ENCODE measurements at places on chromosomes 7 and 10.

GRCh38 chr7:150756858-150757257, 19.6 kb downstream of the GIMAP5 start:
- DNase-seq: no peak

GRCh38 chr10:73926152-73926764, 15.3 kb downstream of the PLAU start:
- DNase-seq: no peak

DNA sequence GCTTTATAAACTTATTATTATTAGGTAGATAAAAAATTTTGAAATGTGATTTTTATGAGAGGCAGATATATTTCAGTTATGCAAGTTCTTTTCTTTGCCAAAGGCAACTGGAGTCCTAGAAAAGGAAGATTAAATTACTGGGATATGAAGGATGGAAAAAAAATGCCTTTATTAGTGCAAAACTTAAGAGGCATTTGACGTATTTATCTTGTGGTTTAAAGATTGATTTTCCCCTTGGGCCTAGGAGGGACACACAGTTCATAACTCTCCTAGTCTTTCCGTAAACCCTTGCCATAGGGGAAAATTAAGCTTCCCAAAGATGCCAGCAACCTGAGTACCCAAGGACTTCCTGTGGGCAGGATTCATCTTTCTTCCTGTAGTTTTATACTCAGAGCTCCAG, 3.1 kb upstream of the STEAP4 start:
- no peak for DNase-seq

DNA sequence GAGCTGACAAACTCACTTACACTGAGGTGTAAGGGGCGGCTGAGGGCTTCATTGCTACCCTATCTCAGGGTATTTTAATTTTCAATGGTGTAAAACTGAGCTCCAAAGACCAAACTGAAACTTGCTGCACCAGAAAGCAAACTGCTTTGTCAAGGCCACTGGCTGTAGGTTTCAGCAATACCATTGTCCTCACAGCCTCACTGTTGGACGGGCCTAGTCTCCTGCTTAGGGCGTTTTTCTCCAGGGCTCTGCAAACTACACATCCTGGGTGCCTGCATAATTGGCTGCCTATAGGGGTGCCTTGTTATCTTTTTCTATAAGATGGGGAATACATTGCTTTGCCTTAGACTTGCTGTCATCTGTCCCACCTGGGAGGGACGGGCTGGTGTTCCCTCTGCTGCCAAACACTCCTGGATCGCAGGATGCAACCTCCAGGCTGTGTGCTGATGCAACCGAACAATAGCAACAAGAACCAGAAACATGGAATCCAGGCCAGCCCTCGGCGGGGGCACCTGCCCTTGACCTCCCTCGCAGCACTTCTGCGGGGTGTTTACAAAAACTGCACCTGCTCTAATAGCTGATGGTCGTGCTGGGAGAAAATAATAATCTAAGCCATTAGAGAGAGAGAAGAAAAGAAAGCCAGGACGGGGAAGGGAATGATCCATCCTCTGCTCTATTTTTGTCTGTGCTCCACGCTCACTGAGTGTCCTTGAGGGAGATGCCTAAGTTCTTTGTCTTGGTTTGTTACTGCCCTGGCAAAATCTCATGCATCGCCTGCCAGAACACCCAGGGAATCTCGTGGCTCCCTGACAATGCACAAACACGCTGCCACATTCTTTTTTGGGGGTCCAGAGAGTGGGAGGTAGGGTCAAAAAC, 104.5 kb downstream of the GALNT17 start:
- no peak for DNase-seq

GRCh38 chr10:52645187-52645758, 127.3 kb downstream of the MBL2 start:
- no peak for DNase-seq

- DNase-seq: no peak
Measured at GRCh38 chr10:98370831-98371820, 43.9 kb downstream of the PYROXD2 start.

GRCh38 chr10:104138131-104138530, 16.2 kb downstream of the SFR1 start:
- no peak for DNase-seq

DNA sequence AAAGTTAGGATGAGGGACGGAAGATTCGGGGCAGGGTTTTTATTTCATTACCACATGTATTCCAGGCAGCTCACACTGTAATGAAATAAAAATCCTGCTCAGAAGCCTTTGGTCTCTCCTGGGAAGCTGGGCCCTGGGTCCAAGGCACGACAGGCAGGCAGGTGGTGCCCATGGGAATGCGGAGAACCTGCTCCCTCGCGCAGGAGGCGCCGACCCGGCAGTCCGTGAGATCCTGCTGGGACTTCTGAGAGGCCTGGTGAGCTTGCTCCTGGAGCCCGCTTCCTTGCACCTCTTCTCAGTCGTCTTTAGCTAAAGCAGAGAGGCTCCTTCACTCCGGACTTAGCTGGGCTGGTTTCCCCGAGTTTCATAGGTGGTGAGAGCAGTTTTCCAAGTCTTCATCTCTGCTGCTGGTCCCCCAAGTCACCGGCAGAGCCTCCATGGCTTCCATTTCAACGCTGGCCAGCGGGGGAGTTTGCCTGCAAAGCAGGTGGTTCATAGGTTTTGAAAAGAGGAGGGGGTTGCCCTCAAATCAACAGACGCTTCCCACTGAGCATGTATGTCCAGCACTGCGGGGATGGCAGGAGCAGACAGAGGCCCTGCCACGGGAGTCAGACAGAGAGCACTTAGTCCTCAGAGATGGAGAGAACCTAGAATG, 24.5 kb downstream of the IL15RA start:
- DNase-seq: no peak

- DNase-seq: no peak
Measured at GRCh38 chr10:125368146-125368545, 207.8 kb upstream of the CTBP2 start.

- DNase-seq: no peak
Measured at GRCh38 chr7:13524076-13524475, 465.4 kb downstream of the ETV1 start.

DNA sequence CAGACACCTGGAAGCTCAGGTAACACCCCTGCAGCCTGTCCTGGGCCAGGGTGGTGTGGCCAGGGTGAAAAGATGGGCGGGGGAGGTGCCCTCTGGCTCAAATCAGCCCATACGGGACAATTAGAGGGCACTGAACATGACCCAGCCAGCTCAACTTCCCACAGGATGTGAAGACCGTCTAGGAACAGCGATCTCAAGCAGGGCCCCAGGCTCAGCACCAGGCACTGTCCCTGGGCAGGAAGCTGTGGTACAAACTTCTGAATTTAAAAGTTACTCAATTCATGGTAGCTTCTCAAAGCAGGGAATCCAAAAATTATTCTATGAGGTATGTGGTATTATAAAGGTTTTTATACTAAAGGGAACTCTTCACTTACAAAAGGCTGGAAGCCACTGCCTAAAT, 5.1 kb upstream of the GRB10 start:
- DNase-seq: no peak

DNA sequence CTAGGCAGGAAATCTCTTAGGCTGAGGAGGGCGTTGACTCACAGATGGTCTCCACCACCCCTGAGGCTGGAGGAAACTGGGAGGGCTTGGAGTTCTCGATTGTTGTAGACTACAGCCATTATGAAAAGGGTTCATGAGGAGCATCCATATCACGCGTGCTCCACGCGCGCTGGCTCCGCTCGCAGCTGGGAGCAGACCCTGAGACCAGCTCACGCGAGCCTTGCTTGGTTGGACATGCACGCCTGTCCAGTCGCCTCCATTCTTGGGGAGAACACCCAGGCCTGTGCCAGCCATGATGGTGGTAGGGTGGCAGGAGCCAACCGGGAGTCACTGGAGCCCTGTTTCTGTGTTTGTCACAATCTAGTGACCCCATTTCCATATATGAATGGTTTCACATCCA, 139.1 kb downstream of the TCERG1L start:
- no peak for DNase-seq

- peak; percentile 72 for DNase-seq
Measured at GRCh38 chr10:8061274-8062211, 7.1 kb downstream of the GATA3 start.

DNA sequence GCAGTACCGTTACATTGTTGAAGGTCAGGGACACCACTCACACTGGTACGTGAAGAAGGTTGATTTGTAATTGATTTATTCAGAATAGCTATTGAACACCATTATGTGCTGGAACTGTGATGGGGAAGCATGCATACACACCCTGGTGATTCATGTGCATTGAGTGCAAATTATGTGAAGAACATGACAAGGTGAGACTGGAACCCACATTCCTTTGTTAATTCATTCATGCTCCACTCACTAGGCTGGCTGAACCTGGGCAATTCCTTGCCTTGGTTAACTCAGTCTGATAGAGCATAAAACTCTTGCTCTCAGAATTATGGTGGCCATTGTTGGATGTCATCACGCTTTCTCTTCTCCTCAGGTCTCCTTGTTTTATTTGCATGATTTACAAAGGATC, 67.3 kb upstream of the TPK1 start:
- no peak for DNase-seq

DNA sequence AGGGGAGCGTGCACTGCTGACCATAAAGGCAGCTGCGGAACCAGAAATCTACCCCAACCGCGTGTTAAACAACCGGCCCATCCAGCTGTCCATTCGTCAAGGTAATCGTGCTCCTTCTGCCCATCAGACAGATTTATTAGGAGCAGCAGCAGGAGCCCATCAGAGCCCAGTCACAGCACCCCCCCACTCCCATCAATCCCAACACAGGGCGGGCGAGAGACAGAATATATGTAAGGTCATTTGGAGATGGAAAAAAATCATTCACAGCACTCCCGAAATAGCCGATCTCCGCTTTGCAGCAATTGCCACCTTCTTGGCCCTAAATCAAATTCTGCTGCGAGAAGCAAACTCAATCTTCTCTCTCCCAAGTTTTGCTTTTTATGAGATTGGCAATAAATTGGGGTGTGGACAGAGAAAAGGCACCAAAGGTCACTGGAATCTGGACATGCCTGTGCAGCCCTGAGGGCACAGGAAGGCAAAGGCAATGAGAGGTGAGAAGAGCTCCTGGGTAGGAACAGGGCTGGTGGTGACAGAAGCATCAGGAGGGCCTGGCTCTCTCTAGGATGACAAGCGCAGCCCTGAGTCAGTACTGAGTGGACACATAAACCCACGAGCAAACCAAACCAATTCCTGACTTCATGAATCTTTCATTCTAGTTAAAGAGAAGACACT, 145.0 kb upstream of the ZMIZ1 start:
- DNase-seq: no peak

- DNase-seq: no peak
Measured at GRCh38 chr7:137989590-137989989, 12.3 kb downstream of the CREB3L2 start.

- no peak for DNase-seq
Measured at GRCh38 chr7:71254751-71255150, 122.8 kb downstream of the GALNT17 start.

- no peak for DNase-seq
Measured at GRCh38 chr7:75723444-75723843, 15.3 kb downstream of the HIP1 start.

- no peak for DNase-seq
Measured at GRCh38 chr7:132402751-132403245, 173.5 kb downstream of the PLXNA4 start.

- no peak for DNase-seq
Measured at GRCh38 chr7:134509010-134509409, 18.4 kb upstream of the AKR1B10 start.

- no peak for DNase-seq
Measured at GRCh38 chr10:31622978-31623377, 304.0 kb downstream of the ZEB1 start.

- DNase-seq: no peak
Measured at GRCh38 chr7:101402081-101402779, 39.6 kb downstream of the COL26A1 start.

- no peak for DNase-seq
Measured at GRCh38 chr7:64878684-64879083, 24.4 kb upstream of the ZNF273 start.

- no peak for DNase-seq
Measured at GRCh38 chr7:132028144-132028920, 471.9 kb upstream of the PODXL start.

DNA sequence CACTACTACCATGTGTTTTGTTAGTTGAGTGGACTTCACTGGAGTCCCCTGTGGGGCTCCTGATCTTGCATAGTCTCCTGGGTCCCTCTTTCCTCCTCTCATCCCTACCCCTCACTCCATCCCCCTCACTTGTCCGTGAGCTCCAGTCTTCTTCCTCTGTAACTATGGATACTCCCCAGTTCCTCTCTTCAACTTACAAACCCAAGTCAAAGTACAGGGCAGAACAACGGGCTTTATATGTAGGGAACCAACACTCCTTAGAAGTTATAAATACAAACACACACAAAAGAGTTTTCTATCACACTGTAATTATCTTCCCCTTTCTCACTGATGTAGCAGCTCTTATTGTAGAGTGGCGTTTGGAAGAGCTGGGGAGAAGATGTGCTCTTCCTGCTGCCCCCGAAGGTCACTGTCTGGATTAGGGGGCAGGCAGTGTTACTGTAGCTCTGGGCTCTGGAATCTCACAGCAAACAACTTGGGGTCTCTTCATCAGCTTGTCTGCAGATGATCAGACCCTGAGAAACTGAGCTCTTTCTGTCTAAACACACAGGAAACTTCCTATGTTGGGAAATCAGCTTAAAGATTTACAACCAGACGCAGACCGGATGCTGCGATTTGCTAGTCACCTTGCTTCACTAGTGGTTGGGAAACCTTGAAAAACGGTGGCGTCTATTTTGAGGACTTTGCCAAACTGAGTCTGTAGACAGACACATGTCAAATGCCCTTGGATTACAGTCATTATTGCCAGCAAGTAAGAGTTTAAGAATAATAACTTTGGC, 13.6 kb downstream of the SNX10 start:
- peak; percentile 21 for DNase-seq

DNA sequence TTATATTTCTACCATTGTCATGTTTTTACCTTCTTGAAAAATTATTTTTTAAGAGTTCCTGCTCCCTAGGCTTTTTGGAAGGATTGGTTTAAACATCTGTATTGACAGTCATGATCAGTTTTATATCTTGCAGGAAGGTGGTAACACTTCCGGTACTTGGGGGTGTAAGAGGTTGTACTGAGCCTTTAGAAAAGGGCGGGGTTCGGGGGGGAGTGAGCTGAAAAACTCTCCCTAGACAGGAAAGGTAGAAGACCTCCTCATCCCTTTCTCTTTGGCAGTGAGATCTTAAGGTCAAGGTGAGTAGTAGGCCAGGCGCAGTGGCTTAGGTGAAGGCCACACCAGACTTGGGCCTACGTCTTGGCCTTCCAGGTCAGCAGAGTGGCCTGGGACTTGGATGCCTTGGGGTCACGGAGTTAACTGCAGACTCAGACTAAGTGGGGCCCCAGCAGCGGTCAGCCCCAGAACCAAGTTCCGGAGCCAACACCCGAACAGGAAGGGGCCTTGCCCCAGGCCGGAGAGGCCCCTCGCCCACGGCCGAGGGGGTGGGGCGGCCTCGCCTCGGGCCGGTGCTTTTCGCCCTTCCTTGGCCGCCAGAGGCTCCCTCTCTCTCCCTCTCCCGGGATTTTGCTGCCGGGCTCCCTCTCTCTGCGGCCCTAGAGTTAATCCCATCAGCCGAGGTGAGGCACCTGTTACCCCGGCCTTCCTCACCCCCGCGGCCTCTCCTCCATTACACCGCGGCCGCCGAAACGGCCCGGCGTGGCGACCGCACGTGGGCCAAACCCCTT, at the start of gene PPP1R9A:
TSS of gene PPP1R9A (plus strand) at position 569 of the 785 bp plus-strand sequence. CDS start 2,520 bp downstream, outside the sequence.
- no peak for DNase-seq

GRCh38 chr7:132937286-132937685, 144.6 kb downstream of the CHCHD3 start:
- no peak for DNase-seq

Measured in activated T-cell treated with anti-CD3 and anti-CD28 coated beads, Interleukin-2, amount 50 U/mL, for 72 hours (primary cell).